Gastroesophageal sphincter (tissue), 4 donors: ENCODE measurements at places on chromosomes 13 and 19.

DNA sequence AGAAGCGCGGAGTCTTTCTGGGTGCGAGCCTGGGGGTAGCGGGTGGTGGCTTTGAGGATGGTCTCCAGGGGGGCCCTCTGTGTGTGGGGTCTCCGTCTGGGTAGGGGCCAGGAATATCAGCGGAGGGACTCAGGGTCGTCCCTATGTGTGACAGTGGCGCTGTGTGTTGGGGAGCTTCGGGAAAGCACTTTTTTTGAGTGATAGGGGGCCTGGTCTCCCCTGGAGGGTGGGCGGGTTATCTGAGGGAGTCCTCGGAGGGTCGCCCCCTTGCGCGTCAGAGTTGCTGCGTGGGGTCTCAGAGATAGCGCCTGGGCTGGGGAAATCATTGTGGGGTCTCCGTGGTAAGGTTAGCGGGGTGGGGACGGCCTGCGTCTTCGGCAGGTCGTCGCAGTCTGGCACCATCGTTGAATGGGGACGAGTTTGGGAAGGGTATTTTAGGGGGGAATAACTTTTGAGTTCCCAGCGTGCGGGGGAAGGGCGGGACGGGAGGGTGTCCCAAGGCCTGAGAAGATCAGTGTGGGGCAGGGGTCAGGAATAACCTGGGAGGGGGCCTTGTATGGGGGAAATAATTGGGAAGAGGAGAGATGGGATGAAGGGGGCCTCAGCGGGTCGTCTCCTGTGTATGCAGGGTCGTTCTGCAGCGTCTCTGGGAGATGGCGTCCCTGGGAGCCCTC, 857 bp downstream of the IER2 start:
- ATAC-seq = no peak

GRCh38 chr13:40439928-40440327, 226.5 kb downstream of the FOXO1 start:
- ATAC-seq = peak; percentile 48

- peak; percentile 28 for ATAC-seq
Measured at GRCh38 chr13:27961227-27962085, 7.7 kb downstream of the CDX2 start.

DNA sequence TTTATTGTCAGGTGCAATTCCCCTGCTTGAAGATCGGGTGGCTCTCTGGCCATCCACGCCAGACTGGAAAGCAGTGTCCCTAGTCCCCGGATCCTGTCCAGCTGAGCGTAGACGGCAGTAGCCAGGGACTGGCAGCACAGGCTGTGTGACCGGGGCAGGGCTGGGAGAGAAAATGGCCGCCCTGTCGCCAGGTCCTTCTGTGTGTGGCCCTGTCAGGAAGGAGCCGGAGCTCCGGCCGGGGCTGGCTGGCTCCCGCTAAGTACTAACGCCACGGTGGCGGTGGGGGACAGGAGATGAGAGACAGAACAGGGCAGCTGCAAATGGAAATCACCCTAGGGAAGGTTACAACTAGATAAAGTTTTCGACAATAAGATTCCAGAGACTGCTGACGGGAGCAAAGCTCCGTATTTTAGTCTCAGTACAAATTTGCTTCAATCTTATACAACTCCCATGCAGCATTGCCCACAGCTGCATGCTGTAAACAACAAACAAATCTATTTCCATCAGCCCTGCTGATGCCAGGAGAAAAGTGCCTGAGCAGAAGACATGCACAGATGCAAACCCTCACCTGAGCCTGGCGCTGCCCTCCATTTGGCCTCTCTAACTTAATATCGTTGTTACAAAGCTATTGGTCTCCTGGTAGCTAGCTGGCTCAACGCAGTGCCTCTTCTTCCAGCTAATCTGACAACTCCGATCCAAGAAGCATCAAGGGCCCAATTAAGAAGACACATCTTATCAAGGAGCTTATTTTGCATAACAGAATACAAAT, 253.0 kb downstream of the TSHZ3 start:
- ATAC-seq = no peak

DNA sequence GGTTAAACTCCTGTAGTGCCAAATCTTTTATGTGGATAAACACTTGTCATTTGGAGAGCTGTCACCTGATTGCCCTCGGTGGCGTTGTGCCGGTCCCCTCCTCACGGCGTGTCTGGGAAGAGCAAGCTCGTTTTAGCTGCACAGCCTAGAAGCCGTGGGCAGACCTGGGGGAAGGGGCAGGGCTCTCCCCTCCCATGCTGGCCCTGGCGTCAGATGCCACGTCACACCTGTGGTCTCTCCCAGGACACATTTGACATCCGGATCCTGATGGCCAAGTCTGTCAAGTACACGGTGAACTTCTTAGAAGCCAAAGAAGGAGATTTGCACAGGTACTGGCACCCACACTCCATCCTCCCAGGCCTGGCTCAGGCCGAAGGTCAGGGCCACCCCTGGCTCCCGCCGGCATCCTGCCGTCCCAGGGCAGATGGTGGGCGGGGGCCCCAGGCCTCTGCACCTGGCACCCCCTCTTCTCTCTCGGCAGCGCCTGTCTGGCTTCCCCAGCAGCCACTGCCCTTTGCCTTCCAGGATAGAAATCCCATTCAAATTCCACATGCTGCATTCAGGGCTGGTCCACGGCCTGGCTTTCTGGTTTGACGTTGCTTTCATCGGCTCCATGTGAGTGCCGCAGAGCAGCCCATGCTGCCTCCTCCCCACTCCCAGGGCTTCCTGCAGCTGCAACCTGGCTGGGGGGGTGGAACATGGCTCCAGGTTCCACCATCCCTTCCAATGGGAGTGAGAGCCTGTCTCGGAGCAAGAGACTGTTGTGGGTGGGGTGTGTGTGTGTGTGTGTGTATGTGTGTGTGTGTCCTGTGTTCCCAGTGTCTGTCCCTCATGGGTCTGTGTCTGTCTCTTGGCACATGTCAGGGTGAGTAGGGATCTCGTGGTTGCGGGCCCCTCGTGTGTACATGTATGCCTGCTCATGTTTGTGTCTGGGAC, 8.8 kb downstream of the YIPF2 start:
- ATAC-seq = no peak

DNA sequence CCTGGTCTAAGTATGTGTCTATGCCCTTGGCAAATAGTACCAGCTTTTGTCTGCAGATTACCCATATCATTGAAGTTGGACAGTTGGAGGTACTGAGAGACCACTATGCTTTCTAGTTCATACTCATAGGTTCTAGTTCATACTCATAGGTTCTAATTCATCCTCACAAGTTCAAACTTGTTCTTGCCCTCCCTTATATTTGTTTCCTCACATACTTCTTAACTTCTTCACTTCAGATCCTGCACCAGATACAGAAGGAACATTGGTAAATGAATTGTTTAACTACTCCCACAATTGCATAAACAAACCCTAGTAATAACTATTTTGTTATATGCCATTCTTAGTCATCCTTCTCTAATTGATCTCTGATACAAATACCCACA, 172.2 kb downstream of the SLITRK1 start:
- ATAC-seq = no peak

GRCh38 chr13:102757006-102757405, 16.6 kb downstream of the TEX30 start:
- no peak for ATAC-seq

DNA sequence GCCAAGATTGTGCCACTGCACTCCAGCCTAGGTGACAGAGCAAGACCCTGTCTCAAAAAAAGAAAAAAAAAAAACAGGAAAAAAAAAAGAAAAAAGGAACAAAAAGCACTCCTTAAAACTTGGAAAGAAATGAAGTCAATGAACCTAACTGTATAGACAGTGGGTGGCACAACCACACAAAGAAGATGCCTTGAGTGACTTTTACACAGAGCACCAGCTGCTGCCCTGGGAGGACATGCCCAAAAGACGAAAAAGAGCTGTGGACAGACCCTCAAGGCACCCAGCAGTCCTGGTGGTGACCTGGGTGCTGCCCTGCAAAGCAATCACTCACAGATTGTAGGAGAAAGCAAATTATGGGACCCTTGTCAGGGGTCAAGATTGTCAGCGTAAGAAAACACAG, 5.9 kb upstream of the LAMP1 start:
- ATAC-seq = no peak

- ATAC-seq = no peak
Measured at GRCh38 chr19:34888091-34888490, 38.6 kb upstream of the ZNF30 start.

DNA sequence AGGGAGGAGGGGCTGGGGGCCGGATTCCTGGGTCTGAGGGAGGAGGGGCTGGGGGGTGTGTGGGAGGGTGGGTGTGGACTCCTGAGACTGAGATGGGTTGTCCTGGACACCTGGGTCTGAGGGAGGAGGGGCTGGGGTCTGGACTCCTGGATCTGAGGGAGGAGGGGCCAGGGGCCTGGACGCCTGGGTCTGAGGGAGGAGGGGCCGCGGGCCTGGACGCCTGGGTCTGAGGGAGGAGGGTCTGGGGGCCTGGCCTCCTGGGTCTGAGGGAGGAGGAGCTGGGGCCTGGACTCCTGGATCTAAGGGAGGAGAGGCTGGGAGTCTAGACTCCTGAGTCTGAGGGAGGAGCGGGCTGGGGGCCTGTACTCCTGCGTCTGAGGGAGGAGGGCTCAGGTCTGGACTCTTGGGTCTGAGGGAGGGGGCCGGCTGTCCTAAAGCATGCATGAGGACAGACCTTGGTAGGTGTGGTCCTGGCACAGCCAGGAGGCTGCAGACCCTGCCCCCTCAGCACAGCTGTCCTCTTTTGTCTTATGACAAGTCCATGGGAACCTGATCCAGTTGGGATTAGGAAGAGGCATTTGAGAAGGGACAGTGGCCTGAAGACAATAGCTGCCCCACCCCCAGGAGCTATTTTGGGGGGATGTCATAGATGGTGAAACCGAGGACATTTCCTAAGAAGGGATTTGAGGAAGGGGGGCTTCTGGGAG, 1.3 kb downstream of the TNNT1 start:
- ATAC-seq = no peak

DNA sequence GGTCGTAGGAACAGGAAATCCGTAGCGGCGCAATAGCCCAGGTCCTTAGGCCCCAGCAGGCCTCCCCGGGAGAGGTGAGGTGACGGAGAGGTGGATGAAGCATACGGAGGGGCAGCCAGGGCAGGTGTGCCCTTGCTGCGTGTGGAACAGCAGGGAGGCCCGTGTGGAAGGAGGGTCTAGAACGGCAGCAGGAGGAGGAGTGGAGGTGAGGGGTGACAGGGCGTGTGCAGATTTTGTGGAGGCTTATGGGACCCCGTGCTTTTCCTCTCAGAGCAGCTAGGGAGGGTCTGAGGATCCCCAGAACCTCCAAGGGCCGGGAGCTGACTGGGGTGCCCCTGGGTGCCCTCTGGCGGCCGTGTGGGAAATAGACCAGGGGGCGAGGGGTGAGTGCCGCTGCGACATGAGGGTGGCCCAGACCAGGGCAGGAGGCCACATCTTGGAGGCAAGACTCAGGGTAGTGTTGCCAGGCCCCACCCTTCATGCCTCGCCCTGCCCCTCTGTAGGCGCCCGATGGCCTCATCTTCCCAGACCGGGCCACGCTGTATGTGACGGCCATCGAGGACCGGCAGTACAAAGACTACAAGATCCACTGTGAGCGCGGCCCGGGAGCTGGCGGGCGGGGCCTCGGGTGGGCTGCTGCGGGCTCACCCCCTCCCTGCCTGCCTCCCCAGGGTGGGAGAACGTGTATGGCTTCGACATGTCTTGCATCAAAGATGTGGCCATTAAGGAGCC, 5.0 kb upstream of the ADM5 start:
- no peak for ATAC-seq

DNA sequence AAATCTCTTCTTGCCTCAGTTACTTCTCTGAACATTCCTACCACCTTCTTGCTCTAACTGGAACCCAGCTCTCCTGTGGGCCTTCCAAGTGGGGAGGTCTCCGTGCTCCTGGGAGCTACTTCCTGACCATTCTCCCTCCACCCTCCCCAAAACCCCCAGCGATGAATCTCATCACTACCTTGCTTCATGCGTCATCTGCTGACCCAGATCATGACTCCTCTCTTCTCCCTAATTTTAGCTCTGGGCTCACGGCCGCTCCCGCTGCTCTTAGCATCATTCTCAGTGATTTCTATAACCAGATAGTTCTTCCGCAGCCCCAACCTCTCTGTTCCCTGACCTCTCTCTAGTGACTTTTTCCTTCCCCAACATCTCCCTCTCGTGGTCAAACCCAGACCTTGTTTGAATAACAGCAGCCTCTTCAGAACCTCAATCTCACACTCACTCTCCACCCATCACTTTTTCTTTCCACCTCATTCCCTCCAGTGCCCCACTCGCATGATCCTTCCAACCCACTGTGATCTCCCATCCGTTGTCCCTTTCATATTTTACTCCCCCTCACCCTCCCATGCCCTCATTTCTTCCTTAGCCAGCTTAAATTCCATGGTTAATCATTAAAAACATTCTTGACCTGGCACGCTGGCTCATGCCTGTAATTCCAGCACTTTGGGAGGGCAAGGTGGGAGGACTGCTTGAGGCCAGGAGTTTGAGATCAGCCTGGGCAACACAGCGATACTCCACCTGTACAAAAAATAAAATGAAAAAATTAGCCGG, 21.8 kb downstream of the MRPS12 start:
- no peak for ATAC-seq

DNA sequence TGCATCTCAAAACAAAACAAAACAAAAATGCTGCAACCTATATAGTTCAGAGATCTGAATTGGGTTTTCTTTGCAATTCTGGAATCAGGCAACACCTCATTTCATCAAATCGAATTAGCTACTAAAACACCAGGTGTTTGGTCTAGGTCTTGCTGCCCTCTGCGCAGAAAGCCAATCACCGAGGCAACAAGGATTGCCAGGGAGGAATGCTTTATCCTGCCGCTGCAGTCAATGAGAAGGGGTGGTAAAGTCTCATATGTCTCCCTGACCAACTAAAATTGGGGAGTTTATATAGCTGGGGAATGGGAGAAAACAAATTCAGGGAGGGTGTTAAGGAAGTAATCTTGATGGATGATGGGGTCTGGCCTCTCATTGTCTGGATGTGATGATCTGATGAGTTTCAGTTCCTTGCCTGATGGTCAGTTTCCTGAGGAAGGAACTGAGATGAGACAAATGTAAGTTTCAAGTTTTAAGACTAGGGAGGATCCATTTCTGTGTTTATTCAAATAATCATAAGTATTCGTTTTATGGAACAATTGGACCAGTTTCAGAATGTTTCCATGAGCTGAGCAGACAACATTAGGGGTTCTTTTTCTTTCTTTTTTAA, 5.0 kb upstream of the YJU2 start:
- no peak for ATAC-seq

GRCh38 chr19:53552001-53552721, 14.2 kb downstream of the ZNF331 start:
- no peak for ATAC-seq

GRCh38 chr19:33287438-33287837, 14.9 kb downstream of the CEBPA start:
- ATAC-seq = no peak

DNA sequence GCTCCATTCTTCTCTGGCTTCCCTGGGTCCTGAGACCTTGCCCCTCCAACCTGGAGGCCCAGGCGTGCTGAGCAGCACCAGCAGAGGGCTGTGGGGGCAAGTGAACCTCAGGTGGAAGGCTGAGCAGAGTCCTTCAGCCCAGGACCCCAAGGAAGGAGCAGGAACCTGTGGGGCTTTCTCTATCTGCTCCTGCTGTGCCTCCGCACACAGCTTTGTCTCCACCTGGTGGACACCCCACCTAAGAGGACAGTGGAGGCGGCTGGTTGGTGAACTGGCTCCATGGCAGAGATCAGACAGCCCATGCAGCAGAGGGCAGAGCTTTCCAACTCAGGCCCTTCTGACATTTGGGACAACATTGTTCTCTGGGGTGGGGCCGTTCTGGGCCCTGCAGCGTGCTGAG, 19.7 kb downstream of the ZFR2 start:
- ATAC-seq = no peak

- no peak for ATAC-seq
Measured at GRCh38 chr13:112596235-112596634, 8.3 kb upstream of the TUBGCP3 start.

GRCh38 chr13:37194428-37194861, 89.0 kb upstream of the CSNK1A1L start:
- no peak for ATAC-seq
